Left forelimb (tissue), 1 donor: ENCODE measurements at places on chromosomes 13 and 19.

GRCh38 chr13:71054358-71054757 is 812.6 kb downstream of the DACH1 start:
- no peak for DNase-seq

GRCh38 chr19:40305403-40305802 is 20.3 kb upstream of the AKT2 start:
- no peak for DNase-seq

GRCh38 chr13:37869756-37870488 is at the start of gene TRPC4:
Gene TRPC4, minus strand, starts transcription at chr13:37869772. Its CDS starts 86,439 bp downstream, at chr13:37783333.
- peak; percentile 70 for DNase-seq

- DNase-seq = no peak
Observed at GRCh38 chr19:10839114-10840050, 3.4 kb upstream of the TMED1 start.

- no peak for DNase-seq
Observed at GRCh38 chr19:918481-919198, 1.5 kb downstream of the KISS1R start.
